BJ (cell line): ENCODE measurements at places on chromosomes 11 and 22. TPM values are rescaled to one million over a fixed set of nuclear protein-coding genes. Genes with fewer than 3 reads are reported as not detected.

The PACS1 gene
- polyA plus RNA-seq: 34.3 and 35.8 TPM in 2 replicates

The MAPK8IP1 gene
- 5.6 and 8.7 TPM in 2 replicates for polyA plus RNA-seq

The NRIP3 gene
- 4.7 and 7.1 TPM in 2 replicates for polyA plus RNA-seq

- no peak for DNase-seq
Measured at GRCh38 chr11:126595560-126595959, 240.1 kb downstream of the ST3GAL4 start.

DNA sequence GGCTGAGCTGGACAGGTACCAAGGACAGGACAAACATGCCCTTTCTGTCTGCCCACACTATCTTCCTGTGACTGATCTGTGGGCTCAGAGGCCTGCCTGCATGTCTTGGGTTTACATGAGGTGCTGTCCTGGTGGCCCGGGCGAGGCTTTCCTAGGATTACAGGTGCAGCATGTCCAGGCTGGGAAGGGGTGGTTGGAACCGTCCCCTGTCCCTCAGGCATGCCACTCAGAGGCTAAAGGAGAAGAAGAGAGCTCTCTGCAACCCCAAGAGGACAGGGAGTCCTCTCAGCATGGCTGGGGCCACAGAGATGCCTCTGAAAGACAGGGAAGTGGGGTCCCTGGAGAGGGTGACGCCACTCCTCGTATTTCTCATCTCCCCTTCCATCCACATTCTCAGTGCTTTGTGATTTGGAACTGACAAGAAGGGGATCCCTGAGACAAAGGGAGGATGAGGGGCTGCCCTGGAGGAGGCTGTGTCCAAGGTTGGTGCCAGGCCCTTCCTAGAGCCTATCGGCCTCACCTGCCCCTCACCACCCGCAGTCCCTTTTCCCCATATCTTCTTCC, 64.6 kb upstream of the LMO1 start:
- DNase-seq: no peak

GRCh38 chr11:106156290-106156937, 79.0 kb downstream of the AASDHPPT start:
- DNase-seq: peak; percentile 21

DNA sequence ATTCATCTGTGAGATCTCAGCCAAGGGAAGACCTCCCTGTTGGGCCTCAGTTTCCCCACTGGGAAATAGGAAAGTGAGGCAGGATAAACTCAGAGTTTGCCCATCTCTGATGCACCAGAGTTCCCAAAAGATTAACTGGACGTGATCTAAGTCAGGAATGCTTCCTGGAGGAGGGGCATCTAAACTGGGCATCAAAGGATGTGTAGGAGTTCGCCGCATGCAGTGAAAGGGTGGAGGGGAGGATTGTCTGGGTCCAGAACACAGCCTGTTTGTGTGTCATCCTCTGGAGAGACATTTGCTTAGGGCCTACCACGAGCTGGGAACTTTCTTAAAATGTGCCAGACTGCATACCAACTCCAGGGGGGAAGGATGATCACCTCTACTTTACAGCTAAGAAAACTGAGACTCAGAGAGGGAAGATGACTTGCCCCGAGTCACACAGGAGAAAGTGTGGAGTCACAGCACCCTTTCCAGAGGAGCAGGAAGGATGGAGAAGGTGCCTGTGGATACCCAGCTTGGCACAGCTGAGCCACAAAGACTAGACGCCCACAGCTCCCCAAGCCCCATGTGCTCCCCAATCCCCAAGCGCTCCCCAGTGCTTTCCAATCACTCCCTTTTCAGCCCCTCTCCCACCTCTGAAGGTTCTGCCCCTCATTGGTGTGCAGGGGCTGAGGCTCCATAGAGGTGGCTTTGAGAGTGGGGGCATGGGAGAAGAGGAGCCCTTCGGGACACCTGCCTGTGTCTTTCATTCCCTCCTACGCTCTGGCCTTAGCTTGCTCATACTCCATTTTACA, 50.1 kb downstream of the MN1 start:
- DNase-seq: no peak

GRCh38 chr11:134907636-134908035, 495.6 kb upstream of the B3GAT1 start:
- no peak for DNase-seq

DNA sequence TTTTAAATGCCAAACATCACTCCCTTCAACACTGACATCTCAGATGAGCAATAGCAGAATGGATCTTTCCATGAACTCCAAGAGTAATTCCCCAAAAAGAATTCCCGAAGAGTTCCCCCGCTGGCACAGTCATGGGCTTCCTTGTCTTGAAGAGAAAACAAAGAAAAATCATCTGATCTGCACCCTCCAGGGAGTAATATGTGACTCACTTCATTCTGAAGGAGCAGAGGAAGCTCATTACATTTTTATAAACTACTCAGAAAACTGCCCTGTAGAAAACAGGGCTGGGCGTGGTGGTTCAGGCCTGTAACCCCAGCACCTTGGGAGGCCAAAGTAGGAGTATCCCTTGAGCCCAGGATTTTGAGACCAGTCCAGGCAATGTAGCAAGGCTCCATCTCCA, 35.7 kb downstream of the CELSR1 start:
- DNase-seq: peak; percentile 59

DNA sequence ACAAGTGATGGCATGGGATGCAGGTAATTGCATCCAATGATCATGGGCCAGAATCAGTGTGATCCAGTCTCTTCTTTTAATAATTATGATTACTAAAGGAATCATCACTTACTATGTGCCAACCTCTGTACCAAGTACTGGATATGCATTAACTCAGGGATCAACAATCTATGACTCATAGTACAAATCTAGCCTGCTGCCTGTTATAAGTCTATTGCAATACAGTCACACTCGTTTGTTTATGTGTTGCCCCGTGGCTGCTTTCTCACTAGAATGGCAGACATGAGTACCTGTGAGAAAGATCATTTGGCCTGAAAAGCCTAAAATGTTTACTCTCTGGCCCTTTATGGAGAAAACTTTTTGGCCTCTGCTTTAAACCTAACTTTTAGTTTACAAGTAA, 45.0 kb downstream of the OR6Q1 start:
- DNase-seq: no peak

DNA sequence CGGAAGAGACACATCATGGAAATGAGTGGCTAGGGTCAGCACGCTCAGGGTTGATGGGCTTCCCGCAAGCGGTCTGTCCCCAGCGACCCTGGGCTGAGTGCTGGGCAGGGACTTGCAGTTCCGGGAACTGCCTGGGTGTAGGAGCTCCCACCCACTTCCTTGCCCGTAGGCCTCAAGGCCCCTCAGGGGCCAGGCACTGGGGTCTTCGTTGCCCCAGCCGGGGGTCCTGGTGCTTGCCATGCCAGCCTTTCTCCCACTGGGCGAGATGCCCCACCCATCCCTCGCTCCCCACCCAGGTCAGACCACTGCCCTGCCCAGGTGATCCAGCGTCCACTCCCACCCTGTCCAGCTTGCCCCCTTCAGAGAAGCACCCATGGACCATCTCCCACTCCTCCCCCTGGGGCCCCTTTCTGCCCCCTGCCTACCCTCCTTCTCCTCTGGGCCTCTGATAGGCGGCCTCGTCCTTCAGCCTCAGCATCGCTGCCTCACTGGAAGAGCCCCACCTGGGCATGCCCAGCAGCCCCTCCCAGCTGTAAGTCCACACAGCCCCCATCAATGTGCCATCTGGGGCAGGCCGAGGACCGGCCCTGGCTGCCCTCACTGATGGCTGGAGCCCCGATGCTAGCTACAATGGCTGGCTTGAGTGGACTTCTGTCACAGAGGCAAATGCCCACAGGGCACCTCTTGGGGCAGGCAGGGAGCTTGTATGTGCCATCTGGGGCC, 17.8 kb upstream of the DGCR8 start:
- DNase-seq: no peak

DNA sequence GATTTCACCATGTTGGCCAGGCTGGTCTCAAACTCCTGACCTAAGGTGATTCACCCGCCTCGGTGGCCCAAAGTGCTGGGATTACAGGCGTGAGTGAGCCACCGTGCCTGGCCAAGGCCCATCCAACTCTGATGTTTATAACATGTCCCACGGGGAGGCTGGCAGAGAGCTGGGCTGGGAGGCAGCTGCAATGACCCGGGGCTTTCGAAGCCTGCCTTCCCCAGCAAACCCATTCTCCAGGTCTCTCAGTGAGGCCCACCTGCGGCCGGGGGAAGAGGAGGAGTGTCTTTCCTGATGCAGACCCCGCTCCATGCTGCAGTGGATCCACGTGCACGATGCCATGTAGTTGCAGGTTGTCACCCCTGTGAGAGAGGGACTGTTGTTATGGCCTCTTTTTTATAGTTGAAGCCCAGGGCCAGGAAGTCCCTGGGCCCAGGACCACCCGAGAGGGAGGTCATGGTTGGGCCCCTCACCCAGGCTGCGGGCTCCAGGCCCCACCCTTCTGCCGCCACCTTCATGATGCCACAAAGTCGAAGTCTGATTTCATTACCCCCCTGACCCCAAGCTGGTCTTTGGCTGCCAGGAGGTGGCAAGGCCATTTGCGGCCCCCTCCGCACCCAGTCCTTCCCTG, 38.3 kb downstream of the KCNJ4 start:
- DNase-seq: no peak

DNA sequence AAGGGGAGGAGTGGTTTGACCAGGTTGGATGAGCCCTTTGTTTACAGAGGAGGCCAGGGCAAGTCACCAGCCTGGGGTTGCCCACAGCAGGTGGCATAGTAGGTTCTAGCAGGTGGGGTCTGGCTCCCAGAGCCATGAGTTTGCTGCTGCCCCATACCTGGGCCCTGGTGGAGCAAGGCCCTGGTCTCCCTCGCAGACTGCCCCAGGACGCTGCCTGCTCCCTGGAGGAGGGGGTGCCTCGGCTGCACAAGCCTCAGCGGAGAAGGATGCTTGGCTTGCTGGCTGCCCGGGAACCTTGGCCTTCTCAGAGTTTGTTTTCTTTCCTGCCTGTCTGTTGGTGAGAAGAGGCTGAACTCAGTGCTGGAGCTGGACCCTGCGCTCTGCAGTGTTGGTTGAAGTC, 54.9 kb downstream of the LRP5 start:
- DNase-seq: no peak

- peak; percentile 88 for DNase-seq
Measured at GRCh38 chr22:29310863-29311339, 4.5 kb downstream of the GAS2L1 start.

GRCh38 chr11:85276332-85276731, 350.8 kb downstream of the DLG2 start:
- no peak for DNase-seq
